Effector memory CD4-positive, alpha-beta T cell (primary cell): ENCODE measurements at places on chromosomes 7 and 10.

GRCh38 chr10:121132273-121132672, 281.1 kb downstream of the WDR11 start:
- no peak overlapping the region for H3K27ac ChIP-seq
- no peak for DNase-seq
- no peaks in the 10 kb centered on the region for H3K36me3 ChIP-seq
- H3K4me1 ChIP-seq: no peaks in the 10 kb centered on the region
- no peak overlapping the region for H3K4me3 ChIP-seq
- no peaks in the 10 kb centered on the region for H3K27me3 ChIP-seq

- DNase-seq: no peak
- no peak overlapping the region for H3K4me3 ChIP-seq
- no peaks in the 10 kb centered on the region for H3K27me3 ChIP-seq
- H3K36me3 ChIP-seq: no peaks in the 10 kb centered on the region
- H3K27ac ChIP-seq: no peak overlapping the region
These were observed 9.6 kb upstream of the ZNF487 start for GRCh38 chr10:43427166-43427825.

- H3K4me3 ChIP-seq: no peak overlapping the region
- no peak overlapping the region for H3K27ac ChIP-seq
- H3K4me1 ChIP-seq: no peaks in the 10 kb centered on the region
- H3K36me3 ChIP-seq: no peaks in the 10 kb centered on the region
- DNase-seq: no peak
- no peaks in the 10 kb centered on the region for H3K27me3 ChIP-seq
These were observed 78.3 kb upstream of the THSD7A start for GRCh38 chr7:11910253-11910652.

DNA sequence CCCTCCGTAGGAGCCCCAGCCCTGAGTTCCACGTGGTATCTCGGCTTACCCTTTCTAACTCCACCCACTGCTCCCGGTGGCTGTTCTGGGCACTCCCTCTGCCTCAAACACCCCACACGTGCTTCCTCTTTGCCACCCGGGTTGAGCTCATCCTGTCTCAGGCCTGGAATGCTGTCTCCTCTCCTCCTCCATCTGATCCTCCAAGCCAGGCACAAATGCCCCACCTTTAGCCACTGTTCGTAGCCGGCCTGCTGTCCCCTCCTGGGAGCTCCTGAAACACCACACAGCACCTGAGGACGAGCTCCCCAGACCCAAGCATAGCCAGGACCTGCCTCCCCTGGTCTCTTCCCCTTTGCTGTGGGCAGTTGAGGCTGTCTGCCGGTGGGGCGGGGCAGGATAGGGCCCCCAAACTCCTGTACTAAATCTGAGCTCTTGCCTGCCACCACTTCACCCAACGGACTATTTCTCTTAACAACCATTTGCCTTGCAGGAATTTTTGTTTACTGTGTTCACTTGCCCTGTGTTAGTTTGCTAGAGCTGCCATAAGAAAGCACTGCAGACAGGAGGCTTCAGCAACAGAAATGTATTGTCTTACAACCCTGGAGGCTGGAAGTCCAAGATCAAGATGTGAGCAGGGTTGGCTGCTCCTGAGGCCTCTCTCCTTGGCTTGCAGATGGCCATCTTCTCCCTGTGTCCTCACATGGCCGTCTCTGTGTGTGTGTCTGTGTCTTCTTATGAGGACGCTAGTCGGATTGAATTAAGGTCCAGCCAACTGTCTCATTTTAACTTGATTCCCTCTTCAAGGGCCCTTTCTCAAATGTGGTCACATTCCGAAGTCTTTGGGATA, 58.3 kb upstream of the SHH start:
- H3K27me3 ChIP-seq: no peaks in the 10 kb centered on the region
- H3K27ac ChIP-seq: no peak overlapping the region
- H3K4me3 ChIP-seq: no peak overlapping the region
- H3K36me3 ChIP-seq: no peaks in the 10 kb centered on the region

DNA sequence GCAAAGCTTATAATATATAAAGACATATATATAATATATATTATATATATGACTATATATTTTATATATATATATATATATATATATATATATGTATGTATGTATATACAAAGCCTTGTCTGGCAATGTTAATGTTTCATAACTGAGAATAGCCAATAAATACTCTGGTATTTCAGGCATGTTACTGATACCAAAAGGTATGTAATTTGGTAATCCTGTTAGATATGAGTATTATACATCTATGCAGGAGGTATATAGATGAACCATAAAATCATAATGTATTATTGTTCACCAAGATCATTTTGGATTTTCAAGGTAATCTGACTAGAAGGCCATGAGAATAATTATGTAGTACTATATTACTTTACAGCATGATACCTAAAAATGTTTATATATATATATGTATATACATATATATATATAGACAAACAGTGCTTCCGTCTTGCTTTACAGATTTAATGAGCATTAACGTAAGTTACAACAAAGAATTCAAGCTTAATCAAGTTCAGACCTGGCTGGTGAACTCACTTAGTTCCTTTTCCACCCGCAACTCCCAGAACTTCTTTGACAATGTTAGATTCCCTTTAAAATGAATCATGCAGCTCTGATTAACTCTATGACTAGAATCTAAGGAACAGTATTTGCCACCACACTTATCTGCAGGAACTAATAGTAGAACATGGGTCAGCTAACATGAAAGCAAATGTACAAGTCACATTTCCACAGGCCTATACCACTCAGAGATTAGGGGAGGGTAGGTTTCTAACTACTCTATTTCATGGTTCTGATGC, 82.7 kb downstream of the SLC25A13 start:
- DNase-seq: no peak
- no peak overlapping the region for H3K4me3 ChIP-seq
- H3K27me3 ChIP-seq: no peaks in the 10 kb centered on the region
- no peaks in the 10 kb centered on the region for H3K4me1 ChIP-seq

- H3K27me3 ChIP-seq: no peaks in the 10 kb centered on the region
- no peak overlapping the region for H3K27ac ChIP-seq
- H3K4me1 ChIP-seq: no peaks in the 10 kb centered on the region
- no peak overlapping the region for H3K4me3 ChIP-seq
- H3K36me3 ChIP-seq: no peaks in the 10 kb centered on the region
- DNase-seq: no peak
These were observed 608.8 kb downstream of the PARD3 start for GRCh38 chr10:34206078-34206934.

DNA sequence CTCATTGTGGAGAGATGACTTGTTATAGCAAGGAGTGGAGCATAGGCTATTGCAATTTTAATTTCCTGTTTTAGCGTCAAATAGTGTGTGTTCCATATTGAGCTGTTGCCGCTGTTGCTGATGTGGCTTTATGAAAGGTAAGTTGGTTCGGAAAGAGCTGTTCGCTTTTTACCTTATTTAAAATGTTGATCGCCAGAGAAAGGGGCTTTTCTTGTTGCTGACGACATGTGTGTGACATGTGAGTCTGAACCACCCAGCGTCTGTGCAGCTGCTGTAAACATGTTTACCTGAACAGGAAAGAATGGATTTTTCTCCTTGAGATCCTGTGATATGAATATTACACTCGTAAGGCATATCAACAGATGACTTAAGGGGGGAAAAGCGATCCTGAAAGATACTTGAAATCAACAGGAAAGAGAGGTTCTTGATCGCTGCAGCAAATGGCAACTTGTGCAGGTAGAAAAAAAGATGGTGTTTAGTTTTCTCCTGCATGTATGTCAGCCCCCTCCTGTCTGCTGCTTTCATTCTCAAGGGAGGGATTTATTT, 2.5 kb downstream of the ZEB1 start:
- peak overlapping the region; percentile 75 for H3K4me3 ChIP-seq
- no peaks in the 10 kb centered on the region for H3K36me3 ChIP-seq
- DNase-seq: peak; percentile 22
- H3K27me3 ChIP-seq: no peaks in the 10 kb centered on the region
- peak overlapping the region; percentile 95 for H3K27ac ChIP-seq
- H3K4me1 ChIP-seq: no peaks in the 10 kb centered on the region

- no peak overlapping the region for H3K4me3 ChIP-seq
- H3K27me3 ChIP-seq: no peaks in the 10 kb centered on the region
- H3K36me3 ChIP-seq: peaks cover 8% of the 10 kb centered on the region
- DNase-seq: no peak
These were observed 14.6 kb downstream of the WBP1L start for GRCh38 chr10:102758240-102758932.

- H3K4me1 ChIP-seq: no peaks in the 10 kb centered on the region
- no peak overlapping the region for H3K4me3 ChIP-seq
- no peaks in the 10 kb centered on the region for H3K27me3 ChIP-seq
- H3K27ac ChIP-seq: no peak overlapping the region
- no peak for DNase-seq
- no peaks in the 10 kb centered on the region for H3K36me3 ChIP-seq
These were observed 316.6 kb downstream of the KCNMA1 start for GRCh38 chr10:77320971-77321471.

GRCh38 chr7:52726986-52727385, 308.4 kb upstream of the POM121L12 start:
- no peak overlapping the region for H3K4me3 ChIP-seq
- H3K27ac ChIP-seq: no peak overlapping the region
- no peaks in the 10 kb centered on the region for H3K4me1 ChIP-seq
- H3K36me3 ChIP-seq: no peaks in the 10 kb centered on the region
- no peak for DNase-seq
- no peaks in the 10 kb centered on the region for H3K27me3 ChIP-seq

DNA sequence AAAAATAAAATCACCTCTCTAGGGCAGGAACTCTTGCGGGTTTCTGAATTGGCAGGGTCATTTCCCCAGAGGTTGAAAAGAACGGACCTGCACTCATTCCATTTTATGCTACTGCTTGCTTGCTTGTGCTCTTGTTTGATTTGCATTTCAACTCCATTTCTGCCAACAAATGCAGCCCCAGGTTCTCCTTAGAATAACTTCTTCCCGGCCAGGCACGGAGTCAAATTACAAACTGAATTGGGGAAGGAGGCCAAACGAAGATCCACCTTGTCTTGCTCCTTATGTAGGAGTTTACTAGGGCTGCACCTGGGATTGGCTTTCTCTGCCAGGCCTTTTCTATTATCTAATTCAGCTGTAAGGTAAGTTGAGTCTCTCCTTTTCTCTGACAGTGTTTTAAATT, 79.6 kb downstream of the HGF start:
- H3K27ac ChIP-seq: no peak overlapping the region
- H3K4me3 ChIP-seq: no peak overlapping the region
- no peaks in the 10 kb centered on the region for H3K36me3 ChIP-seq
- no peaks in the 10 kb centered on the region for H3K4me1 ChIP-seq
- H3K27me3 ChIP-seq: no peaks in the 10 kb centered on the region

- H3K27ac ChIP-seq: no peak overlapping the region
- H3K27me3 ChIP-seq: no peaks in the 10 kb centered on the region
- no peaks in the 10 kb centered on the region for H3K36me3 ChIP-seq
- DNase-seq: no peak
These were observed 26.5 kb upstream of the C10orf71 start for GRCh38 chr10:49272251-49273081.

- no peak overlapping the region for H3K27ac ChIP-seq
- no peaks in the 10 kb centered on the region for H3K27me3 ChIP-seq
- H3K36me3 ChIP-seq: no peaks in the 10 kb centered on the region
- H3K4me3 ChIP-seq: no peak overlapping the region
These were observed 1.5 kb upstream of the GRIFIN start for GRCh38 chr7:2477447-2478398.

DNA sequence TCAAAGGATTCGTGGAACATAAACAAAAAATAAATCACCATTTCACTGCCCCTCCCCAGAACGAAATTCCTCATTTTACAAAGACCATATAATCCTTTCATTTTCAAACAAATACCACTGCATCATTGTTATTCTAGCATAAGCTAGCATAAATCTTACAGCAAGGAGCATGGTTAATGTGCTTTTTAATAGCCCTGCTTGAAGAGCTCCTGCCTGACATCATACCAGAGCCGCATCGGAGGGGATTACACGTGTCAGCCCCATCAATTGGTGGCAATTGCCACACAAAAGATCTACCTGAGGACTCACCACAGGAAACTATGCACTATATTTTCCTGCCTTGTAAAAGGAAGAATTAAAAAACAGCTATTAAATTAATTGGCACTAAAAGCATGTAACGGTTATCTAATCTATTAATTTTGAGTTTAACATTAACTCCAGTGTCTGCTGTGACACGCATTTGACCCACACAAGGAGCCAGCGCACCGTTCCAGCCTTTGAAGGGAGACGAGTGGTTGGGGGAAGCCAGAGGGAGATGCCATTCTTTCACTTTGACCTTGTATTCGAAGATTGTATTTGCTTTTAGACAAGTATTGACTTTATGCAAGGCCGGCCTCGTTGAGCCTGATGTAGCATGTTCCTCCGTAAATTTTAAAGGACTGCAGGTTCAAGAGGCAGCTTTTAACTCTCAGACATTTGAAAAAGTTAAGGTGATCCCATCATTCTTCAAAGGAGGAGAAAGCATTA, 261.1 kb upstream of the RNF32 start:
- DNase-seq: no peak
- H3K4me3 ChIP-seq: no peak overlapping the region
- no peak overlapping the region for H3K27ac ChIP-seq

DNA sequence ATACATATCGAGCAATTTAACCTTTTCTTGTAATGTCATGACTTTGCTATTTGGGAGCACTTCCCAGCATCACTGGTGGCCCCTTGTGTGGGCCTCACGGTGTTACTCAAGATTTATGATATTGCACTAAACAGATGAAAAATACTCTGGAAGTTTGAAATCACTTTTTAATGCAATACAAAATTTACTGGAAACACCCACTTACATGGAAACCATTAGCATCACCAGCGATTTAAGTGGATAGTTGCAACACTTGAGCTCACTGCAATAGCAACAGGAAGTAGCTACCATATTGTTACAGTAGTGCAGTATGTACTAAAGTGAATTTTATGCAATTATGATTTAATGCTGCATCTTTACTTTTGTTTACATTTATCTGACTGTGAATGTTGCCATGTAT, 184.4 kb downstream of the MDFIC start:
- no peaks in the 10 kb centered on the region for H3K27me3 ChIP-seq
- DNase-seq: no peak
- H3K4me1 ChIP-seq: no peaks in the 10 kb centered on the region
- H3K4me3 ChIP-seq: no peak overlapping the region

- H3K36me3 ChIP-seq: no peaks in the 10 kb centered on the region
- H3K27me3 ChIP-seq: no peaks in the 10 kb centered on the region
- no peak overlapping the region for H3K27ac ChIP-seq
- H3K4me3 ChIP-seq: no peak overlapping the region
- no peaks in the 10 kb centered on the region for H3K4me1 ChIP-seq
These were observed 12.2 kb upstream of the PDK4 start for GRCh38 chr7:95608359-95609173.

GRCh38 chr7:138350701-138351357, 109.2 kb upstream of the TRIM24 start:
- no peaks in the 10 kb centered on the region for H3K27me3 ChIP-seq
- H3K4me3 ChIP-seq: no peak overlapping the region
- DNase-seq: no peak
- no peaks in the 10 kb centered on the region for H3K36me3 ChIP-seq
- no peak overlapping the region for H3K27ac ChIP-seq

- peaks cover 18% of the 10 kb centered on the region for H3K4me1 ChIP-seq
- H3K4me3 ChIP-seq: peak overlapping the region; percentile 42
- H3K27me3 ChIP-seq: peaks cover 6% of the 10 kb centered on the region
- H3K36me3 ChIP-seq: no peaks in the 10 kb centered on the region
These were observed 2.0 kb downstream of the CYP26C1 start for GRCh38 chr10:93062514-93063143.
